ENCODE measurements at places on chromosomes 7 and 10. TPM values are rescaled to one million over a fixed set of nuclear protein-coding genes. Genes with fewer than 3 reads are reported as not detected.

DGKI gene
- 4.0 TPM for total RNA-seq

CHST3 gene
- 28.2 TPM for total RNA-seq

SNCG gene
- 20.1 TPM for total RNA-seq

CFAP70 gene
- 5.7 TPM for total RNA-seq

IFIT1B gene
- 3.0 TPM for total RNA-seq

NPY gene
- 2.9 TPM for total RNA-seq

OR2A1 gene
- total RNA-seq = 0.29 TPM

OR2A5 gene
- total RNA-seq = not detected

OPALIN gene
- not detected for total RNA-seq

TPK1 gene
- 16.1 TPM for total RNA-seq

WIPF3 gene
- total RNA-seq = 1.5 TPM

FAM25C gene
- total RNA-seq = not detected

CTAGE8 gene
- 1.8 TPM for total RNA-seq

RASA4B gene
- total RNA-seq = 18.7 TPM

MOGAT3 gene
- 1.8 TPM for total RNA-seq

GIMAP6 gene
- total RNA-seq = 18.9 TPM

TMEM270 gene
- total RNA-seq = not detected

C10orf67 gene
- 1.8 TPM for total RNA-seq

PTF1A gene
- not detected for total RNA-seq

GNG11 gene
- 22.5 TPM for total RNA-seq

ICA1 gene
- 15.1 TPM for total RNA-seq

HTR7 gene
- total RNA-seq = 1.4 TPM

SYT15 gene
- 2.7 TPM for total RNA-seq

LDB3 gene
- 64.6 TPM for total RNA-seq

NACAD gene
- 5.3 TPM for total RNA-seq

AGBL3 gene
- 2.9 TPM for total RNA-seq

STEAP4 gene
- total RNA-seq = 4.4 TPM

Data from metanephros (tissue), 2 donors.